CD4-positive, alpha-beta T cell treated with Interleukin-21 for 1 hour (primary cell): ENCODE measurements at places on chromosomes 5 and 9.

GRCh38 chr5:7822449-7822848, 28.5 kb downstream of the CFAP90 start:
- DNase-seq = no peak

GRCh38 chr9:120965344-120966012, 38.9 kb upstream of the TRAF1 start:
- no peak for DNase-seq

- DNase-seq = no peak
These were observed 4.8 kb upstream of the FGF1 start for GRCh38 chr5:142690667-142691066.

DNA sequence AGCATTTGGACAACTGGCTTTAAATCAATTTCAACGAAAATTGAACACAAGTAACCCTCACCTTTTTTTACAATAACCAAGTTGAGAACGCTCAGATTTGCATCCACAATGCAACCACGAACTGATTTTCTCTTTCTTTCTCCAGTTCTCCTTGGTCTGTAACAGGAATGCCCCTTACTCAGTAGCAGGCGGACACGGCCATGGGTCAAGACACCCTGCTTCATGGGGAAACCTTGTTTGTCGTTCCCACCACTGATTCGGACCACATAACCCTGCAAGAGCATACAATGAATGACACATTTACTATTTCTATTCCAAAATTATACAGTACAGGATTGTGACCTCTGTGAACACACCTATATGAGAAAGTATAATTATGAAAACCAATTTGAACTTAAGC, 1.4 kb downstream of the RPS6 start:
- no peak for DNase-seq

GRCh38 chr5:151004499-151004898, 15.9 kb upstream of the GPX3 start:
- DNase-seq = no peak

DNA sequence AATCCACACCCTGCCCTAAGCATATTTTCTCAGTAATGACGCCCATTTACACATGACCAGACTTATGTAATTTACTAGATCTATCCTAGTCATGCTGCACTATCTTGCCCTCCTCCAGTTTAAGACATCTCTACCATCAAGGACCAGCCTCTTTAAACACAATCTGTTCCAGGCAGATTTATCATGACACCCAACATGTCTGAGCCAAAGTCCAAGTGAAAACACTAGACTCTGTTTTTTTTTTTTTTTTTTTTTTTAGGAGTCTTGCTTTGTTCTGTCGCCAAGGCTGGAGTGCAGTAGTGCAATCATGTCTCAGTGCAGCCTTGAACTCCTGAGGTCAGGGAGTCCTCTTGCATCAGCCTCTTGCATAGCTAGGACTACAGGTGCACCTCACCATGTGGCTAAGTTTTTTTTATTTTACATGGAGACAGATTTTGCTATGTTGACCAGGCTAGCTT, 354.6 kb downstream of the ARRDC3 start:
- no peak for DNase-seq
